Colonic mucosa (tissue), 4 donors: ENCODE measurements at places on chromosomes 12 and 14.

DNA sequence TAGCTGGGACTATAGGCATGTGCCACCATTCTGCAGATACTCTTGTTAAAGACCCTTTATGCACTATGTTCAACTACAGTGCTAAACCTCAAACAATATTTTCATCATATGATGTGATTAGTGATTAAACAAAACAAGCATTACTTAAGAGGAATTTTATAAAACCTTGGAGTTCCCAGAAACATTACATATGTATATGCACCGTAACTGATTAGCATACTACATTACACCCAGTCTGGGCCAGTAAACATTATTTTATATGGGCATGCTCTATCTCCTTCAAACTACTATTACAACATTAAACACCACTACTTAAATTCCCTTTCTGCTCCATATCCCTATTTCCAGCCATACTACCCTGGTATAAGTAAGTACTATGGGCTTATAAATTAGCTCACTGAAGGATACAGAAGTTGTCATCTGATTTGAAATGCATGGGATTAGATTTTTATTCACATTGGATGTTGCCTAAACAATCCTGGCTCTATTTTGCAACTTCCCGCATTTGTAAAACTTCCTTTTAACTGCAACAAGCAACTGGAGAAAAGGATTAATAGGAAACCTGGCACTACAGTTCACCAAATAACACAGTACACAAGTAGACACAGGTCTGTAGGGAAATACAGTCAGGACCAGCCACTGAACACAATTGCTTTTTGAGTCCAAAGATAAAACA is 205.8 kb downstream of the MED13L start:
- no peaks in the 10 kb centered on the region for H3K36me3 ChIP-seq
- H3K27ac ChIP-seq, result no peak overlapping the region
- no peak overlapping the region for H3K4me3 ChIP-seq
- H3K4me1 ChIP-seq, result no peaks in the 10 kb centered on the region

DNA sequence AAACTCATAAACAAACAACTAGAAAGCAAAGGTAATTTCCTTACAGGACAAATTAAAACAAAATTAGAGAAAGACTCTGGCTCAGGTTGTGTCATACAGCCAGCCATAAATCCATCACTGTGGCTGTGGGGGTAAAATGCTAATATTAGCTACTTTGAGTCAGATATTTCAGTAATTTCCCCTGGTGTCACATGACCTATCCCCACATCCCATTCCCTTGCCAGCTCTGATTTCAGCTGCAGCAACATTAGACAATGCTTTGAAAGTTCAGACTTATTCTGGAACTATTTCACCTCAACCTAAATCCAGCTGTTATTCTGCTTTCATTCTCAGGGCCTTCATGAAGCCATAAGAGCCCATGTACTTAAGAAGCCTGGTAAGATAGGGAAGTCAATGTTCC is 55.3 kb downstream of the RPL10L start:
- no peaks in the 10 kb centered on the region for H3K36me3 ChIP-seq
- no peaks in the 10 kb centered on the region for H3K4me1 ChIP-seq
- no peak overlapping the region for H3K4me3 ChIP-seq
- H3K27ac ChIP-seq, result no peak overlapping the region

DNA sequence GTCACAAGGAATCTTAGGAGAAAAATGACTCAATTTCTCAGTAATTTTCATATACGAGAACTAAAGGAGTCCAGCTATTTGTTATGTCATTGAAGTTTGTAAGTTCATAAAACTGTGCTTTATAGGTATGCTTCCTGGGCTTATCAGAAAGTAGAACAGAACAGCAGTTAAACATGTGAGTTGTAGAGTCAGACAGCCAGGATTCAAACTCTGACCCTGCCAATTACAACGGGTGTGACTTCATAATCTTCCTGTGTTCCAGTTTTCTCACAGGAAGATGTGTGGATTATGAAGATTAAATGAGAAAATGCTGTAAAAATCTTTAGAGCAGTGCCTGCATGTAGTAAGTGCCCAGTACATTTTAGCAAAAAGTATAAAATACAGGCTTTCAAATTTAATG is 8.9 kb downstream of the TRIM9 start:
- DNase-seq, result peak; percentile 35
- H3K27me3 ChIP-seq, result no peaks in the 10 kb centered on the region
- H3K4me3 ChIP-seq, result no peak overlapping the region
- no peaks in the 10 kb centered on the region for H3K36me3 ChIP-seq

DNA sequence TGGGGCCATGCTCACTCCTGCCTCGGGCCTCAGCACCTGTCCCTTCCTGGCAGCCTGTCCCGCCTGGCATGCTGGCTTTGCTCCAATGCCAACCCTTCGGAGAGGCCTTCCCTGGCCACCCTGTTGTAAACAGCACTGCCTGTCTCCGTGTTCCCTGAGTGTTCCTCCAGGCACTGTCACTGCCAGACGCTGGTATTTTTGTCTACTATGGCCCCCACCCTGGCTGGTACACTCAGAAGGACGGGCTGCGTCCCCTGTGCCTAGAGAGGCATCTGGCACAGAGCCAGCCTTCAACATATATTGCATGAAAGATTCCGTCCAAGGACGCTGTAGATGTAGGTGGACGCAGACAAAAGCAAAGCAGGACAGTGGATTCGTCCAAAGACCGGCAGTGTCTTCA is 2.7 kb upstream of the ASPG start:
- H3K4me3 ChIP-seq, result no peak overlapping the region
- H3K36me3 ChIP-seq, result no peaks in the 10 kb centered on the region
- DNase-seq, result peak; percentile 86
- peak overlapping the region; percentile 69 for H3K27ac ChIP-seq
- peaks cover 47% of the 10 kb centered on the region for H3K4me1 ChIP-seq
- H3K27me3 ChIP-seq, result peaks cover 7% of the 10 kb centered on the region

DNA sequence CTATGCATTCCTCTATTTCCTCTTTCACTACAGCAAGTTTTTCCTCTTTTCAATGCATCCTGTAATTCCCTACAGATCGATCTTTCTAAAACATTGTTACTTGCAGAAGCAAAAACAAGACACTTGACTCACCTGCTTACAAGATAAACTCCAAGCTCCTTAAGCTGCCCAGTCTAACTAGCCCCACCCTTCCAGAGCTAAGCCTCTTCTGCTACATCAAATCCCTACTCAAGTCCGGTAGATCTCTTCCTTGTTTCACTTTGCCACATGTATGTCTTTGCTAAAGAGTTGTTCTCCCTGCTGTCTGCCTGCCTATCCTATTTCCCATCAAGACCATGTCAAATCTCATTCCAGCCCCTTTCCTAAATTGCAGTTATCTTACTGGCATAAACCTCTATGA is 724.8 kb downstream of the C12orf50 start:
- H3K36me3 ChIP-seq, result no peaks in the 10 kb centered on the region
- no peaks in the 10 kb centered on the region for H3K27me3 ChIP-seq
- no peak overlapping the region for H3K4me3 ChIP-seq
- H3K27ac ChIP-seq, result no peak overlapping the region
- H3K4me1 ChIP-seq, result no peaks in the 10 kb centered on the region

- DNase-seq, result no peak
- no peaks in the 10 kb centered on the region for H3K4me1 ChIP-seq
- no peaks in the 10 kb centered on the region for H3K36me3 ChIP-seq
Measured at GRCh38 chr14:37834275-37834674, 238.8 kb downstream of the TTC6 start.

GRCh38 chr14:24690492-24690891 is 56.5 kb upstream of the GZMB start:
- no peak for DNase-seq
- H3K27ac ChIP-seq, result no peak overlapping the region
- H3K36me3 ChIP-seq, result no peaks in the 10 kb centered on the region
- H3K4me3 ChIP-seq, result no peak overlapping the region
- H3K4me1 ChIP-seq, result no peaks in the 10 kb centered on the region
- H3K27me3 ChIP-seq, result no peaks in the 10 kb centered on the region

- no peaks in the 10 kb centered on the region for H3K27me3 ChIP-seq
- peak within 1 kb of the TSS; percentile 39 for H3K27ac ChIP-seq
- H3K36me3 ChIP-seq, result no peaks in the 10 kb centered on the region
- peaks cover 8% of the 10 kb centered on the region for H3K4me1 ChIP-seq
Measured at GRCh38 chr12:121132601-121133481, at the start of gene P2RX7. Gene P2RX7 (plus strand): TSS chr12:121132876. CDS start chr12:121132971, 95 bp downstream.

DNA sequence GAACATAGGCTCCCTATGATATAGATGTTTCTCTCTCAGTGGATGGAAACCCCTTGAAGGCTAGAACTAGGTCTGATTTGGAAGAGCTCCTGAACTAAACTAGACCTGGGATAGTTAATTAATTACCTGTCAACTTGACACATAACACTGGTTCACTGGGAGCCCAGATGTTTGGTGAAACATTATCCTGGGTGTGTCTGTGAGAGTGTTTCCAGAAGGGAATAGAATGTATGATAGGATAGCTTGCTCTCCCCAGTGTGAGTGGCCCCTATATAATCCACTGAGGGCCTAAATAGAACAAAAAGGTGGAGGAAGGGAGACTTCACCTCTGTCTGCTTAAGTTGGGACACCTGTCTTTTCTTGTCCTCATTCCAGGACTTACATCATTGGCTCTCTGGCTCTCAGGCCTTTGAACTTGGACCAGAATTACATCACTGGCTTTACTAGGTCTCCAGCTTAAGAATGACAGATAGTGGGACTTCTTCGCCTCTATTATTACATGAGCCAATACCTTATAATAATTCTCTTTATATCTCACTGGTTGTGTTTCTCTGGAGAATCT is 194.1 kb downstream of the KTN1 start:
- no peaks in the 10 kb centered on the region for H3K27me3 ChIP-seq
- no peaks in the 10 kb centered on the region for H3K4me1 ChIP-seq
- no peaks in the 10 kb centered on the region for H3K36me3 ChIP-seq
- DNase-seq, result no peak
- no peak overlapping the region for H3K27ac ChIP-seq
- H3K4me3 ChIP-seq, result no peak overlapping the region

DNA sequence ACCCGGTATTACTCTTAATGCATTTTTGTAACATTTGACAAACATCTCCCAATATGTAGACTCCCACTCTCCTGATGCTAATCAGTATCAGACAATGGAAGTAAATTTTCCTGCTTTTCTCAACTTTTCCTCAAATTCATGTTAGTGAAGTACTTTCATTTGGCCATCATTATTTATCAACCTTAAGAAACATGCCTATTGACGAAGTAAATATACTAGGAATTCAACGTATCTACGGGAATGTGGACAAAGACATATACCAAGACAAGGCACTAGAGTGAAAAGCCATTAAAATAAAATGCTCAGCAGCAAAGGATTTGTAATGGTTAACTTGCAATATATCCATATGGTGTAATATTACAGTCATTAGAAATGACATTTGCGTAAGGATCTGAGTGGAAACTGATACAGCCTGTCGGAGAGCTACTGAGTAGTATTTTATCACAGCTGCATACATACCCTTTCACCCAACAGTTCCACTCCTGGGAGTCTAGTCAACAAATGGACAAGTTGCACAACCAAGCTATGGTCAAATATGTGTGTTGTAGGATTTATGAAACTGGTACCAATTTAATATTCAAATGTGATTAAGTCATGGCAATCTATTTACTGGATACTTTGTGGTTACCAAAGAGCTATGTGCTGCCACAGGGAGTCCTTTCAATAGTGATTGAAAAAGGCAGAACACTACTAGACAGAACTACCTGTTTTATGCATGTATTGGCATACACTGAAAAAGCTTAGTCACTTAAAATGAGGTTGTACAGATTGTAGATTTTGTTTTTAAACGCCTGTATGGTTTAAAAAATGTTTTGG is 26.5 kb downstream of the NUDT4 start:
- no peaks in the 10 kb centered on the region for H3K27me3 ChIP-seq
- no peaks in the 10 kb centered on the region for H3K4me1 ChIP-seq
- H3K4me3 ChIP-seq, result no peak overlapping the region
- H3K27ac ChIP-seq, result no peak overlapping the region
- DNase-seq, result no peak

DNA sequence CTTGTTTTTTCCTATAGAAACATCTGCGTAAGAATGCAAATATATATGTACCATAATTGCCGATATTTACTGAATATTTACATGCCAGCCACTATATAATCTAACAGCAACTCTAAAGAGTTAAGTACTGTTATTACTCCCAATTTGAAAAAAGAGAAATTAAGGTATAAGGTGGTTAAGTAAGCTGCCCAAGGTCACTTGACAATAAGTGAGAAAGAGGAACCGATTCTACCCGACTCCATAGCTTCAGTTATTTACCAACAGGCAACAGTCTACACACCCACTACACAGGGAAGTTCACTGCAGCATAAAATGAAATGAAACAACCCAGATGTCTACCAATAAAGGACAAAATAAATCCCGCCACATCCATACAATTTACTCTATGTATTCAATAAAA is 1.1 kb downstream of the MIS18BP1 start:
- peak overlapping the region; percentile 90 for H3K27ac ChIP-seq
- no peaks in the 10 kb centered on the region for H3K27me3 ChIP-seq
- H3K36me3 ChIP-seq, result no peaks in the 10 kb centered on the region
- H3K4me3 ChIP-seq, result peak overlapping the region; percentile 74
- H3K4me1 ChIP-seq, result no peaks in the 10 kb centered on the region

DNA sequence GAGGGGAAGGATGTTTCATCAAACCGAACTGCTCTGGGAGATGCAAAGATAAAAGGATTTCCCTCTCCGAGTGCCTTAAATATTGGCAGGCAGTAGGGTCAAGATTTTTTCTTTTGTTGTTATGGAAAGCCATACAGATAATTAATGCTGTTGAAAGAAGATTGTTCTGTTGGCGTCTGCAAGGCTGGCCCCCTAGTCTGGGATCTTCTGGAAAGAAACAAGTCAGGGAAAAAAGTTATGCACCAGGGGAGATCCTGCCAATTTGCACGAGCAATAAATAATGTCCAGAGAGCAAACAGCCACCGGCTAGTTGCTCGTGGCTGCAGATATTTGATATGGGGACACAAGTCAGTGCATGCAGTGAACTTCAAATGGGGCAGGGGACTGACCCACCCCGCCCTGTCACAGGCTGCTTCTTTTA is 202.1 kb upstream of the MYL2 start:
- H3K4me3 ChIP-seq, result no peak overlapping the region
- H3K27me3 ChIP-seq, result no peaks in the 10 kb centered on the region
- H3K27ac ChIP-seq, result no peak overlapping the region
- no peaks in the 10 kb centered on the region for H3K36me3 ChIP-seq

GRCh38 chr12:33575346-33575745 is 135.7 kb upstream of the SYT10 start:
- no peak overlapping the region for H3K27ac ChIP-seq
- no peak overlapping the region for H3K4me3 ChIP-seq
- H3K36me3 ChIP-seq, result no peaks in the 10 kb centered on the region
- H3K27me3 ChIP-seq, result no peaks in the 10 kb centered on the region
- H3K4me1 ChIP-seq, result no peaks in the 10 kb centered on the region
- no peak for DNase-seq

GRCh38 chr14:33163600-33163999 is 224.9 kb downstream of the NPAS3 start:
- DNase-seq, result no peak
- no peaks in the 10 kb centered on the region for H3K4me1 ChIP-seq
- no peaks in the 10 kb centered on the region for H3K36me3 ChIP-seq
- H3K27me3 ChIP-seq, result no peaks in the 10 kb centered on the region
- H3K27ac ChIP-seq, result no peak overlapping the region
- H3K4me3 ChIP-seq, result no peak overlapping the region
